ENCODE measurements at places on chromosomes 16 and 17. TPM values are rescaled to one million over a fixed set of nuclear protein-coding genes. Genes with fewer than 3 reads are reported as not detected.

- no peaks in the 10 kb centered on the region for H3K27me3 ChIP-seq
- peak; percentile 90 for DNase-seq
- H3K36me3 ChIP-seq = no peaks in the 10 kb centered on the region
- H3K4me1 ChIP-seq = no peaks in the 10 kb centered on the region
- no peak overlapping the region for H3K4me3 ChIP-seq
Measured at GRCh38 chr17:78315355-78316114, 44.3 kb downstream of the SOCS3 start.

- no peaks in the 10 kb centered on the region for H3K36me3 ChIP-seq
- no peak overlapping the region for H3K4me3 ChIP-seq
- H3K27me3 ChIP-seq = no peaks in the 10 kb centered on the region
- peaks cover 5% of the 10 kb centered on the region for H3K4me1 ChIP-seq
- DNase-seq = no peak
- H3K27ac ChIP-seq = no peak overlapping the region
Measured at GRCh38 chr16:82835487-82836155, 208.9 kb downstream of the CDH13 start.

DNA sequence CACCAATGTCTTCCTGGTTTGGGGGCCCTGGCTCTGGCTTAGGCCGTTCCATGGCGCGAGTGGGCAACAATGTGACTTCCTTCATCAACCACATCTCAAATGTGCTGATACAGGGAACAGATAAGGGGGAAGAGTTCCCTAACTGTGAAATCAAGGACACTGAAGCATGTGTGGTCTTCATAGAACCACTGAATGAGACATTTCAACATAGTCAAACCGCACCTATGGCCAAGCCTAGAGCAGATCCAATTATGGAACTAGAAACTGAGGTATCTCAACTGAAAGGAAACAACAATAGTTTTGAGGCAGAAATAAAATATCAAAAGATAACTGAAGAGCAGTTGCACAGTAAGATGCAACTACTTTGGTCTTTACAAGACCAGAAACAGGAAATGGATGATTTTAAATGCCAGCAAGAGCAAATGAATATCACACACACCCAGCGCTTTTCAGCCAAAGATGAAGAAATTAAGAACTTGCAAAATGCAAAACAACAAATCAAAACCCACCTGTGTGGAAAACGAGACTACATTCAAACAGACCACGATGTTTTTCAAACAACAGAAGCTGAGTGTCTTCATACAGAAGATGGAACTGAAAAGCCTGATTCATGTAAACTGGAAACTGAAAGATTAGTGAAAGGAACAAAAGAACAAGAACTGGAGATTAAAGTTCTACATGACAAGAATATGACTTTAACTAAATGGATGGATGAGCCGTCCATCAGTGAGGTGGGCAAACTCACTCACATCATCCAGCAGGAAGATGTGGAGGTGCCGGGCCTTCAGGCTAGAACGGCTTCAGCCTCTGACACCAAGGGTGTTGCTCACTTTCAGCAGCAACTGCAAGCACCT, 18.1 kb upstream of the LCMT1 start:
- no peak overlapping the region for H3K4me3 ChIP-seq
- no peaks in the 10 kb centered on the region for H3K4me1 ChIP-seq
- no peaks in the 10 kb centered on the region for H3K27me3 ChIP-seq
- H3K36me3 ChIP-seq = no peaks in the 10 kb centered on the region
- DNase-seq = no peak

EPX gene
- total RNA-seq = not detected

SLC16A6 gene
- 0.51 TPM for total RNA-seq

Measured in aorta (tissue), 5 donors.